Stimulated activated CD4-positive, alpha-beta T cell treated with anti-CD3 and anti-CD28 coated beads, Interleukin-2, amount 100 ng/mL, for 4 hours (primary cell): ENCODE measurements at places on chromosomes 4 and X.
A peak's percentile ranks its signal among the peaks of the same experiment; 100 is the strongest.

GRCh38 chr4:90580326-90580725 is 453.1 kb downstream of the CCSER1 start:
- no peak for DNase-seq

- DNase-seq: no peak
These were observed 2185.1 kb upstream of the TENM3 start for GRCh38 chr4:180057891-180058671.

- no peak for DNase-seq
These were observed 187.6 kb downstream of the TSPAN5 start for GRCh38 chr4:98470831-98471230.

GRCh38 chr4:100189820-100190642 is at the start of gene DDIT4L:
DDIT4L (minus strand) TSS chr4:100190468; CDS start chr4:100189983, 485 bp downstream.
- no peak for DNase-seq

DNA sequence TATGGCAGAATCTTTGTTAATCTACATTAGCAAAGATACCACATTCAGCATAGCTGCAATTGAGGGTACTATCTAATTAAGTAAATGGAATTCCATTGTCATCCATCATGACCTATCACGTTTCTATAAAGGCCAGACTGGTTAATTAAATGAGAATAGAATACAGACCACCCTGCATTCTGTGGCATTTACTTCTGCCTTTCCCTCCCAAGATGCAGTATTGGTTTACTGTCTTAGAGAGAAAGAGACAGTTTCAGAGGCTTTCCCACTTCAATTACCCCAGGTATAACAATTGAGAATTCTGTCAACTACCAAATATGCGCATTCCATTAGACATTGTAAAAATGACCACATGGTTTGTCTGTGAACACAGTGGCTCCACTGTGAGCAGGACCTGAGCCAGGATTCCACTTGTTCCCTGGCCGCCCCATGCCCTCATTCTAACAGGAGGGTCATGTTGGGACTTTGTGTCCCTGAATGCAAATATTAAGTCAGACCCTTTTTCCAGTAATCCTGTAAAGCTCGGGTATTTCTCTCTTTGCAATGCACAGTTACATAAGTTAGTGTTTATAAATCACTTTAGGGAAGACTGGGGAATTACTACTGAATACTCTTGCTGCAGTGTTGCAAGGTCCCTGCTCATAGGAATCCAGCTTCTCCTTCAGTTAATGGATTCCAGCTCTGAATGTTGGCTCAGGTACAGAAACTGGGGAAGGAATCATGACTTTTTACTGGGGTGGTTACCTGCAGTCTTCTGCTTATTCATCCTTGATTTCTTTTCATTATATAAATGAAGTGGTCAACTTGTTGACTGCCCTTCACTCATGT is 261.0 kb downstream of the PDGFC start:
- no peak for DNase-seq

- DNase-seq: peak; percentile 48
These were observed 83.1 kb downstream of the RELL1 start for GRCh38 chr4:37603070-37603468.

DNA sequence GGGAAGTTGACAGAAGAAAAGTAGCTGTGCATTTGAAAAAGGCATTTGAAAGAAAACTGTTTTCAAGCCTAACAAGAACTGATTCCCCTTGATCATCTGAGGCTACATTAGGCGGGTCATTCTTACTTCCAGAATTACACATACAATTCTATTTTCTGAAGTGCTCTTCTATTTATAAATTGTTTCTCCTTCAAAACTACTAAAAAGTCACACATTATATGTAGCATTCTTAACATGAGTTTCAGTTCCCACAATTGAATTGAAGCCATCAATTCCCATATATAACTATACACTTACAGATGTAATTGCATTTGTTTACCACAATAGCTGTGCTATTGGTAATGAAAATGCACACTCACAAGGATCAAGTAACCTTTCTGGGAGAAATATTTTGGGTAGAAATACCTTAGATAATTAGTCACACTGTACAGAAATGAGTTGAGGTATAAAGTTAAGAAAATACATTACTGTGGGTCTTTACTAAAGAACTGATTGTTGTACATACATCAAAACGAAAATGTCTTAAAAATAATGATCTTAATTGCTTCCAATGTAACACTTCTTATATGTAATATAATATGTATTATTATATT is 1688.0 kb upstream of the AGA start:
- DNase-seq: no peak

- no peak for DNase-seq
These were observed 6.0 kb downstream of the SLC2A9 start for GRCh38 chr4:10015140-10015753.
